ENCODE measurements at places on chromosomes 4 and X.

DNA sequence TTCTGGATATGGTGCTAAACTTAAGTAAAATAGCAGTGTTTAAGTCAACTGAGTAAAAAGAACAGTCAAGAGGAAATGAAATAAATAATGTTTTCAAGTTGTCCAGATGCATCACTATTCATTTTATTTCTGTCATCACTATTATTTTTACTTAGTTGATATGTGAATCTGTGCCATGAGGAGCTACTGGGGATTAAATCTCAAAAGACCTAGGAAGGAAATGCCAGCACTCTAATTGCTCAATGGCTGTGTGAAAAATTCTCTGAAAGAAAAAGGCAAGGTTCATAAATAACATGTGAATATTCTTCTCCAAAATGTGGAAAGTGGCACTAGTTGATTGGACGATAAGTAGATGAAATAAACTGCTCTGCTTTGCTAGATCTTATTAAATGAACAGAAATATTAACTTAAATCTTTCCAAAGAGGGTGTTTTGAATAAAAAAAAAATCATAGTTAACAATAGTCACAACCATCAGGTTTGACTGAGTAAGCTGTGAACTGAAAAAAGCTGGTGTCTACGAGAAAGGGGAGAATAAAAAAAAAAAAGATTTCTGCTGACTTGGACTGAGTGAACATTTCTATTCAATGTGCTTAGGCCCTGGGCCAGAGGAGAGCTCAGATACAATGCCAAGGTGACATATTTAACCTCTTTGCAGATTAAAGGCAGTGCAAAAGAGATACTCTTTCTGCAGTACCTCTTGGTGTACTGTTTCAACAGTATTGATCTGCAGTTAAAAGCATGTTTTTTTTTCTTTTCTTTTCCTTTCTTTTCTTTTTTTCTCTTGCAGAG is 1.6 kb downstream of the SPARCL1 start:
- DNase-seq: no peak

DNA sequence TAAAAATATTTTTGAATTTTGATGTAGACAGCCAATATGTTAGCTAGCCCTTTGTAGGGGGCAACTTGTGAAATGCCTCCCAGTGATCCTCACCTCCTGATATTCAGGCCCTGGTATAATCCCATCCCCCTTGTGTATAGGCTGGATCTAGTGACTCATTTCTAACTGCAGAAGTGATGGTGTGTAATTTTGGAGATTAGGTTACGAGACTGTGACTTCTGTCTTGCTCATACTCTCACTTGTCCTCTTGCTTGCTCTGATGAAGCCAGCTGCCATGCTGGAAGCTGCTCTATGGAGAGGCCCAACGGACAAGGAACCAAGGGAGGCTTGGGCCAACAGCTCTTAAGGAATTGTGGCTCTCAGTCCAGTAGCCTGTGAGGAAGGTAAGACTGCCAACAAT is 61.7 kb downstream of the GPR82 start:
- DNase-seq: no peak

DNA sequence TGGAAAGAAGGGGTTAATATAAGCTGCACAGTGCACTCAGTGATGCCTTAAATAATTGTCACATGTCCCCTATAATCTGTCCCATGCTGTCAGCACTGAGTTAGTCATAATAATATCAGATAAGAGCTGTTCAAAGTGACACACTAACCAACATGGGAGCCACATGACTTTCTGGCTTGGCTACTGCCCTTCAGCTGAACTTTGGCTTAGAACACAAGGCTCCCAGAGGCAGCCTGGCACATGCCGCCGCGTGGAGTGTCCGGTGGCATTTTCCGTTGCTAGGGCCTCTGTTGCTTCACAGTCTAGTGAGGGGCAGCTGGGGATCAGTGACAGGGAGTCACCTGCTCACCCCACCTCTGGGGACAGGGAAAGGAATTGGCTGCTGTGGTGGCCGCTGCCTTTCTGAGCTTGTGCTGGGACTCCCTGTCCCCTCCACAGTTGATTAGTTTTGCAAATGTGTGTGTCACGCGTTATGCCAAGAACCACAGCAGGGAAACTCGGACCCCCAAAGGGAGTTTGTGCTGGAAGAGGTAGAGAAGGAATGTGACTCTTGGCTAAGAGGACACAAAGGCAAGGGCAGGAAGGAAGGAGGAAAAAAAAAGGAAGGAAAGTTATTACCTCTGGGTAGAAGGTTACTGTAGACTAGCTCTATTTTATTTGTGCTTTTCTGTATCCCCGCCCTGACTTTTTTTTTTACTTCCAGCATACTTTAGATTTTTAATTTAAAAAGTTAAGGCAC is 41.1 kb upstream of the PPARGC1A start:
- DNase-seq: no peak

DNA sequence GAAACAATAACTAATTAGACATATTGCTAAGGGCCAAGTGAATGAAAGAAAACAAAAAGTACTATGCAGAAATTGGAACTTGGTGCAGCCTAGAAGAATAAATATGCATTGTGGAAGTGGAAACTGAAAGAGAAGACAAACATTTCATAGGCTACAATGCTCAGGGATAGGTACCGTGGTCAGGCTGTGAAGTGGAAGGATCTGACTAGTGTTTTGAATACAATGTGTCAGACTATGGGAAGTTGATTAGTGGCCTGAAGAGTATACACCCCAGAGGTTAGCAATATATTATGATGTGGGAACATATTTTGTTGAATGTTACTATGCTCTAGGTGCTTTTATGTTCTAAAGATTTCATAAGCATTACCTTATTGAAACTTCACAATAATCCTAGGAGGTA is 36.8 kb downstream of the GPRIN3 start:
- DNase-seq: no peak

GRCh38 chr4:57089549-57089948 is 20.6 kb downstream of the IGFBP7 start:
- no peak for DNase-seq

- no peak for DNase-seq
Observed at GRCh38 chr4:55255179-55255578, 90.9 kb upstream of the SRD5A3 start.

GRCh38 chr4:189265515-189265914 is 675.2 kb upstream of the FRG1 start:
- DNase-seq: no peak

GRCh38 chrX:39974270-39974669 is 123.5 kb downstream of the BCOR start:
- no peak for DNase-seq

DNA sequence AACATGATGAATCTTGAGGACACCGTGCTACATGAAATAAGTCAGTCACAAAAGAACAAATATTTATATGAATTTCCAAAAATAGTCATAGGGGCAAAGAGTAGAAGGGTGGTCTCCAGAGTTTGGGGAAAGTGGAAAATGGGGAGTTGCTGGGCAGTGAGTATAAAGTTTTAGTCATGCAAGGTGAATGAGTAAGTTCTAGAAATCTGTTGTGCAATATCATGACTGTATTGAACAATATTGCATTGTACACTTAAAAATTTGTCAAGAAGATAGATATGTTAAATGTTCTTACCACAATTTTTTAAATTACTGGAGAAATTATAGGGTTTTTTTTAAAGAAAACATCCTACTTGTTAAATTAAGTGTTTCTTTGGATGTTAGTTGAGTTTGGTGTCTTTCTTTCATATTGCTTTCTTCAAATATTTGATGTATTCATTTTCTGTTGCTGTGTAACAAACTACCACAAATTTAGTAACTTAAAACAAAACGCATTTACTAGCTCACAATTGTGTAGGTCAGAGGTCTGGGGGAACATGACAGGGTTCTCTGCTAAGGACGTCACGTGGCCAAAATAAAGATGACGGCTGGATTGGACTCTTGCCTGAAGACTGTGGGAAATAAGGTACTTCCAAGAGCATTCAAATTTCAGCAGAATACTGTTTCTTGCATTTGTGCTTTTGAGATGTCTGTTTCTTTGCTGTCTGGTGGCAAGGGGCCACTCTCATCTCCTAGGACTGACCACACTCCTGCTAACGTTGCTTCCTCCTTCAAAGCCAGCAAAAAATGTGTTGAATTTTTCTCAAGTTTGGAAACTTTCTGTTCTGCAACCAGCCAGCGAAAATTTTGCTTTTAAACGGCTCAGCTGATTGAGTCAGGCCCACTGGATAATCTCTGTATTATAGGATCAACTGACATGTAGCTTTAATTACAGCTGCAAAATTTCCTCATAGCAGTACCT is 76.7 kb downstream of the CPEB2 start:
- no peak for DNase-seq

- no peak for DNase-seq
Observed at GRCh38 chr4:73698217-73698616, 42.2 kb upstream of the CXCL8 start.

DNA sequence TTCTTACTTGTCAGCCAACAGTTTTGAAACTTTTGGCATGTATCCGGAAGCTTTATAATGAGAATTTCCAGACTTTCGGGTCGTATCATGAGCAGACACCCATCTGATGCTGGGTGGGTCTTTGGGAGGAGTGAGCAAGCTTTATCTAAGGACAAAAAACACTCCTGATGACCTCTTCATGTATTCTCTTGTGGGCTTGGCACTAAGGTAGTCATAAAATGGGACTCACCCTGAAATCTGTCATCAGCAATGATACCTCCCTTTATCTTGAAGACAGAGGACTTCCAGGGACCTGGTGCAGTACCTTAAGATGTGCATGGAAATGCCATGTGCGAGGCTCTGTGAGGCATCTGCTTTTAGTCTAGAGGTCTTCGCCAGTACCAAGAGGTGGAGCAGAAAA is 346.3 kb upstream of the PPARGC1A start:
- DNase-seq: no peak

DNA sequence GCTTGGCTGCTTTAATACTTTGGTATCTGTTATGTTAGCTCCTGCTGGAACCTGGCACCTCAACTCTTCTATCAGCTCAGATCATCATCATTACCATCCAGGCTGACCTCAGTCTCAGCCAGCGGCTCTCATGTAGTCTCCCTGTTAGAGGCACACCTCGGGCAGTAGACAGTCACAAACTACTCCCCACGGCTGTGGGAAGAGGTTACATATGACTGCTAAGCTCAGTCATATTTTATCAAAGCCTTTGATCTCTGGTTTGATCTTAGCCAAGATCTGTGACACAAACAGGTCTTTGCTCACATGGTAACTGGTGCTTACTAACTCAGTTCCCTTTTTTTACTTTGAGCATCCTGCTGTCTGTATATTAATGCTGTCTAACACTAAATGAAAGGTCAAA is 384.9 kb downstream of the CENPC start:
- no peak for DNase-seq

DNA sequence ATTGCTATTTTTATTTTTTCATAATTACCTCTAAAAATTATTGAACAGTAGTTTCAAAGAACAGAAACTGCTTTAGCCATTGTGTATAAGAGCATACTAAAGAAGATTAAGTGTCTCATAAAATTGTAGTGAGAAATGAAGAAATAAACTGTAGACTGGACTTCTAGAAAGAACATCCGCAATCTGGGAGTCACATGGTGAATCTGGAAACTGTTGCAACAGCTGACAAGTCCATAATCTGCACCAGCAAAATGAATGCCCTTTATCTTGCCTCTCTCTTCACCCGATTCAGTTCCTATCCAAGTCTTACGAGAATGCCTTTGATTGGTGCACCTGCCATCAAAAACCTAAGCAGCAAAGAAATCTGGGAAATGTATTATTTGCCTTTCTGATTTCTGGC is 312.9 kb downstream of the NAF1 start:
- DNase-seq: no peak

- DNase-seq: no peak
Observed at GRCh38 chrX:110732266-110732665, 63.4 kb downstream of the CHRDL1 start.

GRCh38 chrX:46278572-46278971 is 266.6 kb downstream of the ZNF674 start:
- DNase-seq: no peak

GRCh38 chr4:145482209-145483037 is 770 bp downstream of the SMAD1 start:
- no peak for DNase-seq

DNA sequence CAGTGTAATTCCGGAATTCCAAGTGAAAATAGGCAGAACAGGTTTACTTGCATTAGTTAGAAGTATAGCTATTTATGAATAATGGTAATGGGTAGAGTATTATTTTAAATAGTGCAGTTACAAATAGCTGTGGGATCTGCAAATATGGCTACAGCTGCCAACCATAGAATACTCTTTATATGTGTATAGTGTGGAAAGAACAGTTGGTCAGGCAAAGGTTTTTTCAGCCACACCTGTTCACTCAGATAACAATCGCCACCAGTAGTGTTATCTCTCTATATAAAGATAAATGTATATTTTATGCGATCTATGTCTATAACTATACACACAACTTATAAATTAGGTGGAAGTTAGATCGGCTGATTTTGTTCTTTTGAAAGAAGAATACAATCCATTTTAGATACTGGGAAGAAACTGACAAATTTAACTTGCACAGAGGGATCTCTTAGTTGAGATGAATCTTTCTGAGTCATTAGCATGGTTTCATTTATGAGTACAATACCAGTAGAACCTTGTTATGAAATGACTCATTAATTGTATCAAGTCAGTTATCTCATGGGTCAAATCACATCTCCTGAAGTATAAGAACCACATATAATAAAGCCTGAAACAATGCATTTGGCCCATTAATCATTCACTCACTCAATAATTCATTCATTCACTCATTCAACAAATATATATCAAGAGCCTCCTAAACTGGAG is 100.9 kb upstream of the NR3C2 start:
- DNase-seq: no peak

DNA sequence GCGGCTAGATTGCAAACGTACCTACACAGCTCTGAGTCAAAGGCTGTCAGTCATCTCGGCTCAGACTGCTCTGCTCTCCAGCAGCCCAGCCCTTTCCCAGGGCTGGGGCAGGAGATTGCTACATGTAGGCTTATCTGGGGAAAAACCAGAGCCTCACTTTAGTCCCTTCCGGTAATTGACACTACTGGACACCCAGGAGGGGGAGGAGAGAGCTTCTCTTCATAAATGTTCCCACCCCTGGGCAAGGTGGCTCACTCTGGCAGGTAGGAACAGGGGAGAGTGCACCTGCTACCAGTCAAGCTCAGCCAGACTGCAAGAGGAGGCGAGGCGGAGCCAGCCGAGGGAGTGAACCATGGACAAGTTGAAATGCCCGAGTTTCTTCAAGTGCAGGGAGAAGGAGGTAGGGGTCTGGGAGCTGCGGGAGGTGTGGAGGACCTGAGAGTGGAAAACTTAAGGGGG is at the start of gene SLC6A14:
SLC6A14 (plus strand) TSS at position 249 of the 459 bp plus-strand sequence; CDS start at position 353, 104 bp downstream.
- no peak for DNase-seq

- DNase-seq: no peak
Observed at GRCh38 chrX:118109065-118109464, 7.5 kb downstream of the KLHL13 start.

DNA sequence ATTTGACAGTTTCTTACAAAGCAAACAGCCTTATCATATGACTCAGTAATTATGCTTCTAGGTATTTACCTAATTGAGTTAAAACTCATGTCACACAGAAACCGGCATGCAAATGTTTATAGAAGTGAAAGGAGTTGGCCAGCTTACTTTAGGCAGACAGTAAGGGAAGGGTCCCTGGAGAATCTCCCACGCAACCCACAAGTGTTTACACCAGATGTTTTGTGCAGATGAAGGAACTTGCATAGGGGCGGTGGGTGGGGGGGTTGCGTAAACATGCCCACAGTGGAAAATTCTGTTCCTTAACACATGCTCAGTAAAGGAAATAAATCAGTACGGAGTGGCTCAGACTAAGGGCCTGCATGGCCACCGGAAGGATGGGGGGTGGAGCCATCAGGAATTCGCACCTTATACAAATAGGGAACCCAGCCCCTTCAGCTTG is 330.5 kb upstream of the AADAT start:
- no peak for DNase-seq

GRCh38 chr4:123602007-123602406 is 205.4 kb downstream of the SPRY1 start:
- no peak for DNase-seq

- no peak for DNase-seq
Observed at GRCh38 chrX:37993176-37993575, 13.2 kb upstream of the SYTL5 start.
